Left kidney (tissue), 8 donors: ENCODE measurements at places on chromosomes 1 and 21.

GRCh38 chr1:244271691-244272308 lies 179.9 kb downstream of the ADSS2 start:
- DNase-seq = no peak

DNA sequence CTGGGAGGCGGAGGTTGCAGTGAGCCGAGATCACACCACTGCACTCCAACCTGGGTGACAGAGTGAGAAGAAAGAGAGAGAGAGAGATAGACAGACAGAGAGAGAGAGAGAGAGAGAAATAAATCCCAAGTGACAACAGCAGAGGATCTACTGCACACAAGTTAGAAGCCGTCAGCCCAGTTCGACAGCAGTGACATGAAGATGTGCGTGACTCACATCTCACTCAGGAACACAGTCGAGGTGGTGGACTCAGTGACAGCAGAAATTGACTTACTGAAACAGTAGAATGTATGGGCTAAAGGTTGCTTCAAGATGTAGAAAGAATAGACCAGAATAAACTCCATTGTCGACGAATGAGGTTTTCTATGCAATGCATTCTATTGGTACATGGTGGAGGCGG lies 77.0 kb upstream of the KRTAP19-8 start:
- no peak for DNase-seq

- DNase-seq = no peak
These were observed 2.3 kb downstream of the IFI44L start for GRCh38 chr1:78622548-78622947.

DNA sequence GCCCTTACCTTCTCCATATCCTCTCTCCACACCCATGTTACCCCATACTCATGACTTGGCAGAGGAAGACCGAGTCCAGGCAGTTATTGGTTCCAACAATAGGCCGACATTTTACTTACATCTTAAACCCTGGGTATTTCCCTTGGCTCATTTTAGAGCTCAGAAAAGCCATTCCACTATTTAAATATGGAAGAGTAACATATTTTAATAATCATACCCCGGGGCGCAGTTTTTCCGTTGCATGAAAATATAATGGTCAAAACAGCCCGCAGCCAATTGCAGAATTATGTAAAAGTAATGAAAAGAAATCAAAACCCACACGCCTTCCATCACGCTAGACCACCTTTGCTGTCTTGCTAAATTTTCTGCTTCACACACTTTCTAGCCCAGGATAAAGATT lies 48.5 kb downstream of the KAZN start:
- no peak for DNase-seq

DNA sequence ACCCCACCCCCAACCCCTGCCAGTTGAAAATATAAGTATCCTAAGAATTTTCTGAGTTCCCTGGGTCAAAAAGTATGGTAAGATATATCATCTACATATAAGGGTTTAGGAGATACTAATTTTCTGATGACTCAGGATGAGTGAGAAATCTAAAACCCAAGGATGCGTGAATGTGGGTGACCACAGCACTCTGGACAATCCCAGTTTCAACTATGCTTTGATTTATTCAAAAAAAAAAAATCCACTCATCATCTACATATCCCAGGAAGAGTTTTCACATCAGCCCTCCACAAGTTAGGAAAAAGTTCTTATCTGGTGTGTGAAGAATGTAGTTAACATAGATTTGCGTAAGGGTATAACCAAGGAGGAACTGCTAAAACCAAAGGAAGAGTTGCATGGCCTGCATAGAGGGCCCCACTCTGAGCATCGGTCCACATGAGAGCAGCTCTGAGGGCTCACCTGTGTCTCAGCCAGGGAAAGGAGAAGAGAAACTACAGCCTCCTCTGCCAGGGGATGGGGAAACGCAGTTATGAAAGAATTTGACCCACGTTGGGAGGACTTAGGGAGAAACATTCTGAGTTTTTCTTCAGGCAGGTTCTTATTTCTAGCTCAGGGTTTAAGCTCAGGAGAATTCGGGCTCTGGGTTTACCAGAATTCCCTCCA lies 18.8 kb downstream of the LAMB3 start:
- no peak for DNase-seq

GRCh38 chr1:207959141-207959825 lies 48.4 kb upstream of the CD34 start:
- no peak for DNase-seq

DNA sequence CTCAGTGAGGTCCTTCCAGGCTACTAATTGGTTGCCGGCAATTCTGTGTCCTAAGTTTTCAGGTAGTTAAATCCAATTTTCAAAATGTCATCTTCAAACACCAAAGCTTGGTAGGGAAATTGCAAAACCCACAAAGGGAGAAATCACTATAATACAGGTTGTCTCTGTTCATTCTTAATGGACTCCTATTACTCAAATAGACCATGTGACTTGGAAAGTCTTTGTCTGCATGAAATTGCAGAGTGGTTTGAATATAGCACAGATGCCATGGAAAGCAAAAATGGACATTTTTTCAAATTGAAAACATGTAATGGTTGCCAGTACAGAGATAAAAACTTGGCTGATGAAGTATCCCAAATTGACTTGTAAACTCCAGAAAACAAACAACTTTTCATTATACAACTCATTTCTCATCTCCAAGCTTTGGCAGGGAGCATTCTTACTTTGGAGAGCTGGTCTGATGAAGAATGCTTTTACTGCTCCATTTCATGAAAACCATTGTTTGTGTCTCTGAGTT lies 169.5 kb upstream of the PKN2 start:
- DNase-seq = no peak

DNA sequence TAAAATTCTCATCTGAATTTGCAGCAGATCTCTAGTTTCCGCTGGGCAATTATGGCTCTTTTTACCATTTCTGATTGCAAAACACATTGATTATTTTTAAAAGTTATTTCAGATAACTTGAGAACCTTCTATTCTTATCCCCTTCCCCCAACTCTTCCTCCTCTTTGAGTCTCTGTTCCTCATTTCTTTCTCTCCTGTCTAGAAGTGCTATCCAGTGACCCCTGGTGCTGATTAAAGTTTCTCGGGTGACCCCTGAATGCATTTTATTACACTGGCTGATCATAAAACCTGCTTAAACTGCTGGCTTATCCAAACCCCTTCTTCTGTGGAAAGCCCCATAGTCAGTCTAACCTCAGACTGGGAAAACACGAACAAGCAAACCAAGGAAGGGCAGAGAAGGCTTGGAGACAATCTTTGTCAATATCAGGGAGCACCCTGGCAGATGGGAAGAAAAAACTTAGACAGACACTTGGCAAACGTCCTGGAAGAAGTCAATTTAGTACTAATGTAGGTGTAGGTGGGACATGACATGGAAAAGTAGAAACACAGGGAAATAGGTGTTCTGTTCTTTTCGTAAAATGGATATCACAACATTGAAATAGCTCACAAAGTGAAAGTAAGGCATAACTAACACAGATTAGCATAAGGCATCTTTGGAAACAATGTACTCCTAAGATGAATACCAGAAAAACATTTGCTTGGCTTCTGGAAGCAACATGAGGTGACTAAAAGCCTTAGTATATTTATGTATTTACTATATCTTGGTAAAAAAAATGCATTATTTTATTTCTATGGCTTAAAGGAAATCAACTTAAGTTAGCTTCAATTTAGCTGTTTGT lies 61.4 kb downstream of the GORAB start:
- DNase-seq = peak; percentile 46

- DNase-seq = peak; percentile 12
These were observed 711.1 kb upstream of the CHRM3 start for GRCh38 chr1:238675221-238675620.

DNA sequence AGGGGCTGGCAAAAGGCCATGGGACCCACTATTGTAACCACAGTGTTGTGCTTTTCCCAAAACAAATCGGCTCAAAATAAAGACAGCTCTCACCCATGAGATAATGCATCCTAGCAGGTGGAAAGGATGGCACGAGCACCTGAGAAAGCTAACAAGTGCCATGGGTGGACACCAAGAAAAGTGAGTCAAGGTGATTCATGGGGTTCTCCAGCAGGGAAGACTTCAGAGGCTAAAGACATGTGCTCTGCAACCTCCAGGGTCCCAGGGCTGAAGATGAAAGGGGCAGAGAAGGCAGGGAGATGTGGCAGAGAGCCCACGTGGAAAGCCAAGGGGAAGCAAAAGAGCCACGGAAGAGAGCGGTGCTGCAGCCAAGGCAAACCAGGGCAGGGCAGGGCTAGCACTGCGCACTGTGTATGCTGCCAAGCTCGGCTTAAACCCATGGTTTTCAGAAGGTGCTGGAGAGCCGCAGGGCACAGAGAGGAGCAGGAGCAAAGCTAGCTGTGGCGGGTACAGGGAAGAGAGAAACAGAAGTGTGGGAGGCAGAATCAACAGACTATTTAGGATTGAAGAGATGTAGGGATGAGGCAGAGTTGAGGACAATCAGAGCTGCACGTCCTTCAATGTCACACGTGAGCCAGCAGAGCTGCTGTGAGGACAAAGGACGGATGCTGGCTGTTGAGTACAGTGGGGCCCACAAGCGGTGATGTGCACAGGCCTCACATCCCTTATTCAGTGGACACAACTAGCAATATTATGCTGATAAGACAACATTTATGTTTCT lies 41.8 kb upstream of the C1orf198 start:
- no peak for DNase-seq

GRCh38 chr1:202227997-202228401 lies 34.4 kb downstream of the LGR6 start:
- DNase-seq = no peak

DNA sequence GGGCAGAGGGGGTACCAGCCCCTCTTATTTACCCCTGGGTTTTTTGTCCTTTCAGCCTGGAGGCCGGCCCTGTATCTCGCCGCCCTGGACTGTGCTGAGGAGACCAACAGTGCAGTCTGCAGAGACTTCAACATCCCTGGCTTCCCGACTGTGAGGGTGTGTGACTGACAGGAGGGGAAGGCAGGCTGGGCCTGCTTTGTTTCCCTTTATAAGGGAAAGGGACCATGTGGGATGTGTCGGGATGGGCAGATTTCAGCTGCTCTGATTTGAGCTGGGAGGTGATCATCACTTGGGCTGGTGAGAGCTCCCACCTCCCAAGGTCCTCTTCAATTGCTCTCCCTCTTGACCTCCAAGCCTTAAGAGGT lies 11.7 kb downstream of the QSOX1 start:
- DNase-seq = no peak

DNA sequence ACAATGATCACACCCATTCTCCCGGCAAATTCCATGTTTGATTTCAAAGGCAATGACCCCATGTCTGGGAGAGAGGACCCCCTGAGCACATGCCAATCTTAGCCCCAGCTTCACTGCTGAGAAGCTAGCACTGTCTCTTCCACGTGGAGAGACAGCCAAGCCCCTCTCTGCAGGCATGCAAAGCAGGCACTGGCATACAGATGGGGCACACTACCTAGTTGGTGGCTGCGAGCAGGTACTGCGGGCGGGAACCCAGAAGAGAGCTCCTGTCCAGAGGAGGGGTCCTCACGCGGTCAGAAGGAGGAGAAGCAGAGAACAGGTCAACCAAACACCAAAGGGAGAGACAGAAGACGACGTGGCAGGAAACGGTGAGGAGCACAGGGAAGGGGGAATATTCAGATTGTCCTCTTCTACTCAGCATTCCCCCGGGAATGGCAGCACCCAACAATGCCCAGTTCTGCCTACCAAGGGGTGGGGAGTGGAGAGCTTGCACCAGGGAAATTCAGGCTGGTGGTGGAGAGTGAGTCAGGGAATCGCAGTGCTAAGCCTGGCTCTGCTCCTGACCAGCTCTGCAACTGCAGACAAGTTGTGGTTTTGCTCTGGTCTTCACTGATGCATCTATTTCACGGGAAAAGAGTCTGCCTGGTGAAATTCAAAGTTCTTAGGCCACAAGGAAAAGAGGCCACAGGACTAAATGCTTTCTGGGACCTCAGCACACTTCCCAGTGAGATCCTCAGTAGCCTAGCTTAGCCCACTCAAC lies 48.1 kb upstream of the GOLT1A start:
- no peak for DNase-seq

GRCh38 chr21:45286671-45287437 lies 841 bp downstream of the POFUT2 start:
- no peak for DNase-seq

- DNase-seq = no peak
These were observed 1162.5 kb upstream of the PRMT6 start for GRCh38 chr1:105894006-105894405.

GRCh38 chr1:94619731-94620130 lies 78.2 kb upstream of the F3 start:
- DNase-seq = no peak

GRCh38 chr1:7010534-7011200 lies 225.4 kb downstream of the CAMTA1 start:
- no peak for DNase-seq

GRCh38 chr1:160981584-160982411 lies 27.2 kb upstream of the ITLN2 start:
- DNase-seq = no peak

GRCh38 chr1:224087286-224087794 lies 26.6 kb upstream of the FBXO28 start:
- DNase-seq = no peak
